ENCODE measurements at places on chromosomes 6 and 20.

DNA sequence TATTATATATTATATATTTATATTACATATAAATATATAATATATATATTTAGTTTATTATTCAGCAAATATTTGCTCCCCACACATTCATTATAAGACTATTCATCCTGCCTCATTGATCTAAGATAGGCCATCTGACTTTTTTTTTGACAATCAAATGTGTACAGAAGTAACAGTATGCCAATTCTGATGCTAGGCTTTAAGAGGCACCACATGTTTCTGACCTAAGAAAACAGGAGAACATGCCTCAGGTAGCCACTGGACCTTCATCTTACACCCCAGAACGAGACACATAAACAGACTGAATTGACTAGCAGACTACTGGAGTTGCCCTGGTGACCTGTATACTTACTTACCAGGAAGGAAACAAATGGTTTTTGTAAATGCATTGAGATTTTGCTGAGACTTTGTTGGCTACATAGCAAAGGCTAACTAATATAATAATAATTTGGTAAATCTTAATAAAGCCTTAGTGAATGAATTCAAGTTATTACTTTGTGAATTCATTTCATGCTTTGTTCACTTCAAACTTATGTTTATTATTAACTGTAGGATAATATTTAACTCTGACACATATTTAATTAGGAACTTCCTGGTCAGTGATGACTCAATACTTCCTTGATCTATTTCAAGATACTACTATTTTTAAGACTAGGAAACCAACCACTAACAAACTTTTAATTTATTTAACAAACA, 13.4 kb upstream of the MYO6 start:
- H3K27me3 ChIP-seq, result no peaks in the 10 kb centered on the region
- no peaks in the 10 kb centered on the region for H3K4me1 ChIP-seq
- H3K36me3 ChIP-seq, result no peaks in the 10 kb centered on the region
- H3K27ac ChIP-seq, result peak overlapping the region; percentile 81

DNA sequence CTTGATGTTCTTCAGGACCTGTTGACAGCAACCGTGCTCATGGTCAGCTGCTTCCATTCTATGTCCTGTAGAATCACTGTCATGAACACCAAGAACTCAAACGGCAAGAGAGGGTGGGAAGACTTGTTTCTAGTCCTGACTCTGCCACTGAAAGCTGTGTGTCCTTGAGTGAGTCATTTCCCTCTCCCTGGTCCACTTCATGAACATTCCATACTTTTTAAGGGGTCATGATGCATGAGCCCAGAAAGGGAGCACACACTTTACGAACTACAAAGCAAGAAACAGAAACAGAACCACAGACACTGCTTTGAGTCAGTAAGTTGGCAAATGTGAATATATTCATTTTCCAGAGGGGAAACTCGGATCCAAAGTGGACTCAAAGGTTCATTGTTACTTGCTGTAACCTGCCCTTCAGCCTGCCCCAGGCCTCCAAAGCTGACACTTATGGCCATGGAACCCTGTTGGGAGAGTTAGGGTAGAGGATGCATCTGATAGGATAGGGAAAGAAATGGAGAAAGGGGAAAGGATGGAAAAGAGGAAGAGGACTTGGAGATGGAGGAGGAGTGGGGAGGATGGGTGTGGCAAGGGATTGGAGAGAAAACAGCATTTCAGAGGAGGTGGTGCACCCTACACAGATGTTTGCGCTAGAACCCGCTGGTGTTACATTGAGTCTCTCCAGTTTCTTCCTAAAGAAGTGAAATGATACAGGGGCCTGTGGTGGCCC, 129.8 kb downstream of the FOXO3 start:
- H3K36me3 ChIP-seq, result no peaks in the 10 kb centered on the region
- no peak overlapping the region for H3K4me3 ChIP-seq
- H3K27ac ChIP-seq, result peak overlapping the region; percentile 88
- no peaks in the 10 kb centered on the region for H3K27me3 ChIP-seq

- peaks cover 83% of the 10 kb centered on the region for H3K27me3 ChIP-seq
- peaks cover 2% of the 10 kb centered on the region for H3K4me1 ChIP-seq
- H3K36me3 ChIP-seq, result no peaks in the 10 kb centered on the region
- no peak overlapping the region for H3K27ac ChIP-seq
- H3K4me3 ChIP-seq, result peak overlapping the region; percentile 30
Observed at GRCh38 chr6:1392813-1393640, 3.7 kb downstream of the FOXF2 start.

- H3K27ac ChIP-seq, result no peak overlapping the region
- H3K4me3 ChIP-seq, result no peak overlapping the region
- H3K36me3 ChIP-seq, result no peaks in the 10 kb centered on the region
- DNase-seq, result no peak
Observed at GRCh38 chr6:139204978-139205377, 70.1 kb downstream of the HECA start.

GRCh38 chr6:160990847-160991405, 643 bp upstream of the MAP3K4 start:
- H3K36me3 ChIP-seq, result no peaks in the 10 kb centered on the region
- DNase-seq, result no peak

DNA sequence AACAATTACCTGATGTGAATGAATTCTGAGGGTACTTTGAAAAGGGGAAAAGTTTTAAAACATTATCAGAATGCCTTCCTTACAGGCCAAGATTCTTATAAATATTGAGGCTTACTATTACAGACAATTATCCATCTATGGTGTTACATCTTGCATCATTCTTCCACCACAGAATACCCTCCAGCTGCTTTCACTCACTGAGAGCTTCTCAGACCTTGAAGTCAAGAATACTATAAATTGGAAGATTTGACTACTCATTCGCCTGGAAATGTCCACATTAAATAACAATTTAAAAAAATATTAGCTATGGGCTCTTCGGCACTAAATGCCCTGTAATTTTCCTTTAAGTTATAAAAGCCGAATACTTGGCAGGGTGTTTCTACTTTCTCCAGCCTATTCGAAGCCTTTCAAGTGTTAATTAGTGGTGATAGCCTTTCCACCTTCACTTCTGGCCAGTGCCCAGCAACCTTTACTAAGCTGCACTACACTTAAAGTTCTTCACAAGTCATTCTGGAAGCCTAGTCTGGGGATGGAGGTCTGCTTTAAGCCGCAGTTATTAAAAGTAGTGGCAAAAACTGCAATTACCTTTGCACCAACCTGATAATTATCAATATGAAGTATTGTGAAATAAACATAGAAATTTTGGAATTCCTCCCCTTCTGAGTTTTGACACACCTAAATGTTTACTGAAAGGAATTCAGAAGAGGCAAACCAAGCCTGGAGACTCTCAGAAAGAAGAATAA, 100.9 kb downstream of the BMP5 start:
- no peaks in the 10 kb centered on the region for H3K36me3 ChIP-seq
- no peaks in the 10 kb centered on the region for H3K4me1 ChIP-seq
- no peak overlapping the region for H3K4me3 ChIP-seq
- no peak for DNase-seq
- H3K27ac ChIP-seq, result no peak overlapping the region
- H3K27me3 ChIP-seq, result no peaks in the 10 kb centered on the region

DNA sequence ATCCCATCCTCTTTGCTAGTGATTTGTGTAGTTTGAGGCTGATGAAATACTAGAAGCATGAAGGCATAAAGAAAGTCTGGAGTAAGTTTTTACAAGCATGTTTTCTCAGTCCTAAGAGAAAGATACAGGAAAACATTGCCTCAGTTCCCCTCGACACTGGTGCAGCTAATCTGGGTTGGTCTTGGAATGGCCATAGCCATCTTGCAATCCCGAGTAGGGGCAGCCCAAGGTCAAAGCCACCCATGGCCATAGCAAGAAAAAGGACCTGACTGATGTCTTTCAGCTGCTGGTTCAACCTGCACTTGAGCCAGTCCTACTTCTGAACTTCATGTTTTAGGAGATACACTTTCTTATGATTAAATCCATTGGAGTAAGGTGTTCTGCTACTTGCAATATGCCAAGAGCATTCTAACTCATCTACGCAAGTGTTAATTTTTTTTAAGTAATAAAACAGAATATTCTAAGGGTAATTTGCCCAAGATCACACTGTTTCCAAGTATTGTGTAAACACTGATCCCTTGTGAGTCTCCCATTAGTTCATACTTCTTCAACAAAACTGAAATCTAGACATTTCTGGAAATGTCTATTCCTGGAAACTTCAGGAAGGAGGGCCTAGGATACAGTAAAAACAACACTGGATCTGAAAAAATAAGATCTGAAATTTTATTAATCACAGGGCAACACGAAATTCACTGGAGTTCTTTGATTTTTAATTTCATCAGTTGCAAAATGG, 108.9 kb downstream of the MAP3K5 start:
- H3K27me3 ChIP-seq, result no peaks in the 10 kb centered on the region
- no peak overlapping the region for H3K27ac ChIP-seq
- no peaks in the 10 kb centered on the region for H3K36me3 ChIP-seq
- no peak for DNase-seq
- no peak overlapping the region for H3K4me3 ChIP-seq
- no peaks in the 10 kb centered on the region for H3K4me1 ChIP-seq

GRCh38 chr6:55758156-55758937, 117.0 kb downstream of the BMP5 start:
- H3K36me3 ChIP-seq, result no peaks in the 10 kb centered on the region
- H3K27me3 ChIP-seq, result no peaks in the 10 kb centered on the region
- no peak for DNase-seq

DNA sequence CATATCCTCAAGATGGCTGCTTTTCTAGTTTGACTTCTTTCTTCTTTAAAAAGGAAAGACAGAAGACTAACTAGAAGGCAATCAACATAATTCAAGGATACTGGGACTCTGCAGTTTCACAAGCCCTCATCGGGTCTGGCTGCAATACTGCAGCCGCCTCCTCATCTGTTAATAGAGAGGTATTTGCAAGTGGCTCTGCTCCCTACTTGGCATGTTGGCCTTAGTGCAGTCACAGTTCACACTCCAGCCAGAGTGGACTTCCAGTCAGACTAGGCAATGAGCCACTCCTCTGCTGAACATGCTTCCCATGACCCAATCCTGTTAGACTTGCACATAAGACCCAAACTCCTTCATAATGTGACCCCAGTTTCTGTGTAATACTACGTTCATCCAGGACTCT, 141.9 kb upstream of the ENPP5 start:
- no peaks in the 10 kb centered on the region for H3K4me1 ChIP-seq
- no peaks in the 10 kb centered on the region for H3K27me3 ChIP-seq

- H3K27ac ChIP-seq, result no peak overlapping the region
- H3K4me3 ChIP-seq, result no peak overlapping the region
- no peaks in the 10 kb centered on the region for H3K27me3 ChIP-seq
- no peak for DNase-seq
- no peaks in the 10 kb centered on the region for H3K36me3 ChIP-seq
Observed at GRCh38 chr6:73030791-73031782, 194.2 kb downstream of the KHDC1L start.

- H3K27ac ChIP-seq, result peak overlapping the region; percentile 52
- no peaks in the 10 kb centered on the region for H3K4me1 ChIP-seq
- no peak overlapping the region for H3K4me3 ChIP-seq
- no peak for DNase-seq
- H3K27me3 ChIP-seq, result no peaks in the 10 kb centered on the region
- no peaks in the 10 kb centered on the region for H3K36me3 ChIP-seq
Observed at GRCh38 chr6:8628063-8628462, 192.7 kb upstream of the SLC35B3 start.

- H3K27ac ChIP-seq, result no peak overlapping the region
- no peaks in the 10 kb centered on the region for H3K4me1 ChIP-seq
- no peaks in the 10 kb centered on the region for H3K27me3 ChIP-seq
- no peaks in the 10 kb centered on the region for H3K36me3 ChIP-seq
- no peak for DNase-seq
Observed at GRCh38 chr6:4804095-4804494, 27.9 kb downstream of the CDYL start.

- H3K36me3 ChIP-seq, result no peaks in the 10 kb centered on the region
- no peak for DNase-seq
- no peaks in the 10 kb centered on the region for H3K27me3 ChIP-seq
- H3K4me3 ChIP-seq, result no peak overlapping the region
- no peak overlapping the region for H3K27ac ChIP-seq
Observed at GRCh38 chr20:4545526-4545925, 176.2 kb upstream of the PRND start.

DNA sequence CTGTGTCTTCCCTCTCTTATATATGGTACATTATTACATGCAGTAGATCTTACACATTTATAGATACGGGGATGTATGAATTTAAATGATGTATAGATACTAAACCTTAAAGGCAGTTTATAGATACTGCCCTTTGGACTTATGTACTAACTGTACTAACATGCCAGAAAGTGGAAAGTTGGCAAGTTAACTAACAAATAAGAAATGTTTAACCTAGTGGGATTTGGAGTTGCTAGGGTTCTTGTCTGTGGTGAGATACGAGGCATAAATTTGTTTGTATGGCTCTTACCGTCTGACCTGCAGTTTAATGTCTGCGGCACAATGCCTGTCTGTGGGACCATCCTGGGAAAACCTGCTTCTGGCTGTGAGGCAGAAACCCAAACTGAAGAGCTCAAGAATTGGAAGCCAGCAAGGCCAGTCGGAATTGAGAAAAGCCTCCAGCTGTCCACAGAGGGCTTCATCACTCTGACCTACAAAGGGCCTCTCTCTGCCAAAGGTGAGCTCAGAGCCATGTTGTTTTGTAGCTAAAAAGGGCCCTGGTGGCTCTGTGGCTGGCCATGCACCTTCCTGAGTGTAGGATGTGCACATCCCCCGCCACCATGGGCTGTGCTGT, 62.9 kb upstream of the SLC22A1 start:
- DNase-seq, result no peak
- no peak overlapping the region for H3K27ac ChIP-seq
- no peaks in the 10 kb centered on the region for H3K4me1 ChIP-seq
- H3K36me3 ChIP-seq, result no peaks in the 10 kb centered on the region
- no peak overlapping the region for H3K4me3 ChIP-seq

DNA sequence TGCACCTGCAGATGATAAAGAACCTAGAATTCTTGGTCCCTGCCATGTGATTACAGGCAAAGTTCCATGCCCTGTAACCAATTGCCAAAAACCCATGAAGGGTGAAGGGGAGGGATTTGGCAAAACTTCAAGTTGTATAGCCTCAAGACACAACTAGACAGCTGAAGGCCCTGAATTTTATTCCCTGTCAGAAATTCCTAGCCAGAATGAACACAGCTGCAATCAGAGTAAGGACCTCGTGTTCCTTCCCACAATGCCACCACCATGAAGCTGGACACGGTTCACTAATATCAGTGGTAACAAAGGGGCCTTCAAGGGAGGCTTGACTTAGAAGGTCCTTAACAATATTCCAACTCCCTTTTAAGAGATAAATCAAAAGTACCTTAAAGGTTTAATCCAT, 22.5 kb upstream of the IRAK1BP1 start:
- H3K27ac ChIP-seq, result no peak overlapping the region
- no peak overlapping the region for H3K4me3 ChIP-seq
- no peaks in the 10 kb centered on the region for H3K36me3 ChIP-seq
- no peak for DNase-seq

DNA sequence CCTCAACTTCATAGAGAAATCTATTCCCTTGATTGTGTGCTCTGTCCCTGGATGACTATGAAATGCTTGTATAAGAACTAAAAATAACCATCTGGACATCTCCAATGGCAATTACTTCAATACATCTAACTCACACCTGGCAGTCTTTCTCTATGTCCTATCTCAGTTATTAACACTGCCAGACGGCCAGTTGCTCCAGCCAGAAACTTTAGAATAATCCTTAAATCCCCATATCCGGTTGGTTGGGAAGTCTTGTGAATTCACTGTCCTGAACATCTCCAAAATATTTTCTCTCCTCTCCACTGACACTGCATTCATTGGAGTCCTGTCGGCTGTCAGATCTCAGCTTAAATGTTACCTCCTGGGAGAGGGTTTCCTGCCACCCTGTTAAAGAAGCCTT, 12.2 kb upstream of the LAMA2 start:
- no peaks in the 10 kb centered on the region for H3K27me3 ChIP-seq
- H3K27ac ChIP-seq, result no peak overlapping the region
- no peaks in the 10 kb centered on the region for H3K4me1 ChIP-seq
- H3K4me3 ChIP-seq, result no peak overlapping the region

Data from breast epithelium (tissue), 4 donors.